ENCODE measurements at places on chromosomes 12 and 14.

GRCh38 chr14:98903371-98903770, 368.6 kb downstream of the BCL11B start:
- DNase-seq: no peak

DNA sequence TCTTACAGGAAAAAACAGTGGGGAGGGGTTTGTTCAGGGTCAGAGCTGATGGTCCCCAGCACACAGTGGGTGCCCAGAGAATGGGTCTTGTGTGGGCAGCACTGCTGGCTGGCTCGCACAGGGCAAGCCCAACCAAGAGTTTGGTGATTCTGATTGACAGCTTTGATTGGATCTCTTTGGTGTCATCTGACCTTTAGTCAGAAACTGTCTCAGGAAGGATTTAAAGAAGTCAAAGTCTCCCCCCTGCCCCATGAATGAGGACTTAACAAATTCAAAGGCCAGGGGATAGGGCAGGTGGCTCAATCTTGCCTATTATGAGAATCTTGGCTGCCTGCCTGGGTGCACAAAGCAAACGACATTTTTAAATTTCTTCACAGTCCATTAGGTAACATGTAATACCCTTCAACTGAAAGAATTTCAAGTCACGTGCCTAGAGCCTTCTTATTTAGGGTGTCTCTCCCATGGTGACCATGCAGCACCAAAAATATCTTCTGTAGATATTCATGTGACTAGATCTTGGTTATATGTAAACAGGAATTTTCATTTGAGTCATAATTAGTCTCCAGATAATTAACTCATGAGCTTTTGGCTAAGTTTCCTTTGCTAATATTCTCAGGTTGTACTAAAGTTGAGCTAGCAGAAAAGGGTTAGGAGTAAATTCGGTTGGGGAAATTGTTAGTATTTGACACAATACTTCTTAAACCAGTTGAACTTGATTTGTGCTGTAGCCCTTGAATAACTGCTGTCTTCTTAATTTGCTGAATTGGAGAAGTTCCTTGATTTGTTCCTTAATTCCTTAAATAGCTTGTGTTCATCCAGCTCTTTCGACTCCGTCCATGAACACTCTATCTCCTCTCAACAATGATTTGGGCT, 54.5 kb upstream of the HECTD1 start:
- no peak for DNase-seq

DNA sequence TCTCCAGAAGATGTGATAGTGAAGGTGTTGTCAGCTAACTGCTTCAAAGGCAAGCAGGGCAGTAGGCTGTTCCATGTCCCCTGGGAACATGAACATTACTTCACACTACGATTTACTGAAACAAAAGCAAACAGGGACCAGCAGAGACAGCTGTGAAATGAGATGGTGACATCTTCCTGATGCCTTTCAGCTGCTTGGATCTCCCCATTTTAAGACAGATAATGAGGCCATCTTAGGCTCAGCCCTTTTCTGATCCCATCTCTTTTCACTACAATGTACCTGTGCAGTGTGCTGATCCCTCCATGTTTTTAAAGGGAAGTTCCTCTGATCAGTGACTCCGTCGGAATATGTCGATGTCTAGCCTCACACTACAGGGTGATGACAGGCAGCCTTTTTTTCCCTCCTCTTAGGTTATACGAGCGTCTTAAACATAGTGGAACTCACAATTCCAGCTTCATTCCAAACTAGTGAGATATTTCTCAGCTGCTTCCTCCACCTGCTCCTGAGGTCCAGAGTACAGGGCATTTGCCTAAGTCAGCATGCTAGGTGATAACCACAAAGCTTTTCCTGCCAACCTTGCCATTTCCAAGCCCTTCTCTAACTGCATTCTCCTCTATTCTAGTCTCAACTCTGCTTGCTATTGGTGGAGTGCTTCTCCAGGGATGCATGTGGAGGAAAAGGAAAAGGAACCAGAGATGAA, 87.6 kb upstream of the EGLN3 start:
- no peak for DNase-seq

- DNase-seq: peak; percentile 42
Observed at GRCh38 chr12:32273712-32274111, 125.6 kb upstream of the FGD4 start.

DNA sequence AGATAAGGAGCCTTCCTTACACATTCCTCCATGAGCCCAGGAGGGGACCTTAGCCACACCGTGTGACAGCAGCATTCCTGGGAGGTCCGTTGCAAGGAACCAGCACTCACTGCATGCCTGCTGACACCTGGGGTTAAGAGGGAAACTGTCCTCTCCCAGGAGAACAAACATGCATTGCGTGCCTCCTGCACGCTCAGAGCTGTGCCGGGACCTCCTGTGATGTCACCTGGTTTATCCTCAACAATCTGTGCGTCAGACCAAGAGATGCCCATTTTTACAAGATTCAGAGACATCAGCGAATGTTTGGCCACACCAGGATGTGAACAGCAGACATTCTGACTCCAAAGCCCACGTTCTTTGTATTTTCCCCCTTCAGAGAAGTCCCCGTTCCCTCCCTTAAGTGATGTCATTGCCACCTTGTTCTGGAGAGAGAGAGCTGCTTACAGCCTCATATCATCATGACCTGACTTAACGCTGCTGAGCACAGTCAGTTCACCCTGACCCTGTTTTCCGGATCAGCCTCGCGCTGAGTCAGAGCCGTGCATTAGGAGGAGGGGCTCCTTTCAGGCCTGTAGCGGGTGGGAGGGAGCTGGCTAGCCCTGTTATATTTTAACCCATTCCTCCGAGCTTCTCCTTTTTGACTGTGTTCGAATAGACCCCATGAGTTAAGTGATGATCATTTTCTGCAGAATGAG, 36.2 kb downstream of the TMEM120B start:
- no peak for DNase-seq

All from GM20000 (cell line).